Activated CD4-positive, alpha-beta T cell treated with anti-CD3 and anti-CD28 coated beads, Interleukin-10, Interleukin-2, amounts not matched to agents 100 ng/mL and 50 ng/mL, durations not matched to agents 16 hours and 8 hours (primary cell): ENCODE measurements at places on chromosomes 7 and 10.

- DNase-seq: no peak
Measured at GRCh38 chr10:4239186-4239585, 454.2 kb upstream of the KLF6 start.

GRCh38 chr7:115728518-115728917 is 302.0 kb downstream of the TFEC start:
- DNase-seq: no peak

- no peak for DNase-seq
Measured at GRCh38 chr7:27110186-27111031, 7.9 kb upstream of the HOXA2 start.

- DNase-seq: no peak
Measured at GRCh38 chr10:120017733-120018417, 125.3 kb downstream of the SEC23IP start.

GRCh38 chr10:114974625-114975024 is 36.6 kb downstream of the TRUB1 start:
- DNase-seq: no peak

GRCh38 chr10:27526242-27526641 is 22.1 kb downstream of the RAB18 start:
- DNase-seq: no peak

- no peak for DNase-seq
Measured at GRCh38 chr10:119420950-119421875, 121.3 kb downstream of the RGS10 start.

DNA sequence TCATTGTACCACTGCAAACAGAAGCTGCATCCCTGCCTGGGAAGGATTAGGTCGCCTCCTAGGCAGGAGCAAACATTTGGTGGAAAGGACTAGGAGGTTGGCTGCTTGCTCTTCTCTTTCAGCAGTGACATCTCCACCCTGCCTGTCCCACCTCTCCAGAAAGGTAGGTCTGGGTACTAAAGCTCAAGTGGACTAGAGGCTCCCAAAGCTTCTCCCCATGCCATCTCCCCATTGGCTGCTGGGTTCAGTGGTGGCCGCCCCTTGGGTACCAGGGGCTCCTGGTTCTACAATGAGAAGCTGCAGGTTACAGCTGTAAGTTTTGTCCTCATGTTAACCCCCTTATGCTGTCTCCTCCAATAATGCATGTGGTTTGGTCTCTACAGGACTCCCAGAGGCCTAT is 180.7 kb upstream of the MKI67 start:
- no peak for DNase-seq

- DNase-seq: no peak
Measured at GRCh38 chr7:255038-255435, 34.9 kb upstream of the FOXL3 start.

DNA sequence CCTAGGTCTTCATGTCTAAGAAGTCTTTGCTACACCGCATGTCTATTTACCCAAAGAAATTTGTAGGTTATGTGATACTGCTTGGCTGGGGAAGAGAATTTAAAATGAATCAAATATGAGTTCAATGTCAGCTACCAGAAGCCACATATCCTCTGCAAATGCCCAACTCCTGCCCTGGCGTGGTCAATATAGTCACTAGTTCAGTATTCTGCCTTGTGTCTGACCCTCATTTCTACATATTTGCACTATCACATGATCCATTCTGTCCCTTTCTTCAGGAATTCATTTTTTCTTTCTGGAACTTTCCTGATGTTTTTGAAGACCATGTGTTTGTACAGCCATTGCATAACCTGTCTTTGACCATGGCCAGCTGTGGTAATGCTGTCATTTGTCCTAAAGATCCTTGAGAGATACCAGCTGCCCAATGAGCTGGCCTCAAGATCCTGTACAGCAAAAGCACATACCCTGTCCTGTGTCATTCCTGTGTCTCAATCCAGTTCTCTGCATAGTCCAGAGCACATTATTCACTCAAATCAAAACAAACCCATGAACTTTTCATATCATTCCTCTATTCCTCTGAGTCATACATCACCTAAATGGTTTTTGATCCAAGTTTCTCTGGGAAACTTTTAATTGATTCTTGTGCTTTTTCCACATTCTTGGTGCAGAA is 524.5 kb downstream of the PARD3 start:
- DNase-seq: no peak

DNA sequence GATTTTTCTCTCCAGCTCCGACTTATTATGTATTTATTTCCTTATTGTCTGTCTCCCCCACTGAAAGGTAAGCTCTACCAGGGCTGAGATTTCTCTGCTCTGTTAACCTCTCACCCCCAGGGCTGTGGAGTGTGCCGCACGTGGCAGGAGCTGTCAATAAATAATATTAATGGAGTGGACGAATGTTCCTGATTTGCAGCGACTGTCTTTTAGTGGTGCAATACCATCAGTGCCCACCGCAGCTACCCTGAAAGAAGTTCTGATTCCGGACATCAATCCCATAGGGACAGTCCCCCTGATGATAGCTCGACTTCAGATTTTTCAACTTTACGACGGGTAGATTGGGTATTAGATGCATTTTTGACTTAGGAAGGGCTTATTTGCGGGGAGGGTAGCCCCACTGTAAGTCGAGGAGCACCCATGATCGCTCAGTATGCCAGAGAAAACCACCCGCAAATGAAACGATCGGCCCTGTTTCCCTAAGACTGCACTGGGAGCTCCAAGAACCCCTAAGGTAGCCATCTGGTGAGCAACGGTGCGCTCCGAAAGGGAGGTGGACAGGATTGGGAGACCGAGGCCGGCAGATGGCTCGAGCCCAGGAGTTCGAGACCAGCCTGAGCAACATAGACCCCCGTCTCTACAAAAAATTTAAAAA is 986 bp upstream of the PPP2R2D start:
- no peak for DNase-seq

- no peak for DNase-seq
Measured at GRCh38 chr7:46675456-46675855, 754.4 kb upstream of the IGFBP3 start.

GRCh38 chr7:30743371-30744074 is 8.4 kb upstream of the INMT start:
- DNase-seq: no peak

DNA sequence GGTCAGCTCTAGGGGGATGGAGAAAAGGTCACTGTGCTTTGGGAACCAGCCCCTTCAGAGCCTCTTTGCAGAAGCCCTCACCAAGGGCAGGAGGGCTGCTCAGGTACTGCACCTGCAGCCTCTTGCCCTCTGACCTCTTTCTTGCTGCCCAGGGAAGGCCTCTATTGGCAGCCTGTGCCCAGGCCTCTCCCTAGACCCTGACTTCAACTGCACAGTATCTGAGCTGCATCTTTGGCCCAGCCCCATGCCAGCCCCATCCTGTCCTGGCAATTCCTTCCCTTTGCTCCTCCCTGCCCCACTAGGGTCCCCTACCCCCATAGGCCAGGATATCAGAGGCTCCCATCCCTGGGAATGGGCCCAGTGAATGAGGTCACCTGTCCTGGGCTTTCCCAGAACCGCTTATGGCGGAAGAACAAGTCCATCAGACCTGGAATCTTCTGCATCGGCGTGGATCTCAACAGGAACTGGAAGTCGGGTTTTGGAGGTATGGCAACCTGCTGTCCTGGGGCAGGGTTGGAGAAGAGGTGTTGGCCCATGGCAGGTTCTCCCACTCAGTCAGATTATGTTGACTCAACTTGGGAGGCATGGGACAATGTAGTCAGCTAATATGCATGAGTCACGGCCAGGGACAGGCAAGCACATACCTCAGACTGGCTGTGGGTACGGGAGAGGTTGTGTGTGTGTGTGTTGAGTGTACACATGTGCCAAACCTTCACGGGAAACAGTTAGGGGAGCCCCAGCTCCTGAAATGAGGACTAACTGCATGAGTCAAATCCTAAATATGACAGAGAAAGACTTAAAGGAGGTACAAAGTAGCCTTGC is 17.1 kb upstream of the CPA1 start:
- peak; percentile 80 for DNase-seq

GRCh38 chr10:132626761-132627665 is 89.4 kb downstream of the INPP5A start:
- DNase-seq: no peak

DNA sequence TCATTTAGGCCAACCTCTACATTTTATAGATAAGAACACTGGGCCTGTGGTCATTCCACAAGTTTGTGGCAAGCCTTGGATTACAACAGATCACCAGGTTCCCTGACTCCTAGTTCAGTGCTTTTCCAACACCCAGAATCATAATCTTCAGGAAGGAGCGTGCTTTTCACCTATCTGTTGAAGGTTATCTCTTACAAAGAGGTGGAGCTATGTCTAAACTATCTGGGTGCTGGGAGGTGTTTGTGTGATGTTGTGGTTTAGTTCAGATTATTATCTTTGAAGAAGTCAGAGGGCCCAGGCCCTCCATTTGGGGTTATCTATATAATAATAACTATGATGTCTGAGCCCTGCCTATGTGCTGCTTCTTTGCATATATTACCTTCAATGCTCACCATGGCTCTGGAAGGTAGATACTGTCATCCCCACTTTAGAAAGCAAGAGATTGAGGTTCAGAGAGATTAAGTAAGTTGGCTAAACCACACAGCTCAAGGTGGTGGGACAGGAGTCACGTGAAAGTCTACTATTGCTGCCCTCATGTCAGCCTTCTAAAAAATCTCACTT is 24.0 kb downstream of the IL2RA start:
- peak; percentile 46 for DNase-seq

DNA sequence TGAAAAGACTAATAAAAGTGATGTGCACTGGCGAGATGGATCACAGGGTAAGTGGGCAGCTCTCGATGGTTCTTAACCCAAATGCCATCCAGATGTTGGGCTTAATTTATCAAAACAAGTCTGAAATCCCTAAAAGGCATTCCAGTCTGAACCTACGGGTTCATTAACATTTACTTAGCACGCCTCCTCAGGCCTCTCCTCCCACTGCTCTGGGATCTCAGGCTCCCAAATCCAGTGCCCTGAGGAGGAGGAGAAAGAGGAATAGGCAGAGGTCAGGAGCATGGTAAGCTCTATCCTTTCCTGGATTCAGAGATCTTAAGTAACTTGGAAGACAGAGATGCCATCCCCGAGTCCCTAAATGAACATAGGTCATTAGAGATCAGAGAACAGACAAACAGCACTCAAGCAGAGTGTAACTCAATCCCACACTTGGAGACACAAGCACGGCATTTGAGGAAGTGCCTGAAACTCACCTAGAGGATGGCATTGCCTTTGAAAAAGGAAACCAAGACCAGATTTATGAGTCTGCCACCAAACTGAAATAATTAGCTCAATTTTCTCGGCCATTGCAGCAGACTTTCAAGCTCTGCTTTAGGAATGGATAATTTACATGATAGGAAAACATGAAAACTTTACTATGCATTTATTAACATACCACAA is 140.9 kb downstream of the CXCL12 start:
- no peak for DNase-seq

DNA sequence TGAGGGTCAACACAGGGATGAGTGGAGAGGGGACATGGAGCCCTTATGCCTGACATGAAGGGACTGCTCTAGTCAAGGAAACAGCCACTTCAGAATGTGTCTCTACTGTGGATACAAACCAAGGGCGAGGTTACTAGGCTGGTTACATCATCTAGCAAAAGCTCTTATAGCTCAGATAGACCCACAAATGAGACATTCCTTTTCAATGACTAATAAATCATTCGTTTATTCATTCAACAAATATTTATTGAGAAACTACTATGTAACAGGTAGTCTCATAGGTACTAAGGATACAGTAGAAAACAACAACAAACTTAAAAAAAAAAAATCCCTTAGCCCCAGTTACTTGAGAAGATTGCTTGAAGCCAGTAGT is 219.5 kb downstream of the KIAA1217 start:
- no peak for DNase-seq

DNA sequence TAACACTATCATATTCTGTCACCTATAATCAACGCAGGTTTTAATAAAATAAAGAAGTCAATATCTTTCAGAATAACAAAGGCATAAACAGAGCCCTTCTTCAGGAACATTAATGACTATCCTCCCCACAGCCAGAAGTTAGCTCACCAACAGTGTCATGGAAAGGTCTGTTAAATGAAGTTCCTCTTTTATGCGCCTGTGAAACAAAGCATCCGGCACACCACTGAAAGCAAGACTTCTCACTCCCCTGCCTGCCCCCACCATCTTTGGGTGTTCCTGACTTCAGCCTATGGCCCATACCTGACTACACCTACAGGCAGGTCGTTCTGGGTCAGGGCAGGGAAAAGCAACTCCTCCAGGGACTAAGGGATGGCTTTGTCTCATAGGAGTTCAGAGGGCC is 205.4 kb downstream of the FANK1 start:
- no peak for DNase-seq

- no peak for DNase-seq
Measured at GRCh38 chr10:10925667-10926066, 92.0 kb upstream of the CELF2 start.

GRCh38 chr7:52685333-52685732 is 350.1 kb upstream of the POM121L12 start:
- DNase-seq: no peak

- no peak for DNase-seq
Measured at GRCh38 chr7:2892549-2892948, 48.4 kb upstream of the GNA12 start.

- DNase-seq: no peak
Measured at GRCh38 chr10:34912771-34913170, 97.7 kb upstream of the PARD3 start.

GRCh38 chr7:130154131-130154500 is 51.1 kb downstream of the TMEM209 start:
- DNase-seq: no peak

- DNase-seq: no peak
Measured at GRCh38 chr7:64907641-64908326, 4.7 kb downstream of the ZNF273 start.

DNA sequence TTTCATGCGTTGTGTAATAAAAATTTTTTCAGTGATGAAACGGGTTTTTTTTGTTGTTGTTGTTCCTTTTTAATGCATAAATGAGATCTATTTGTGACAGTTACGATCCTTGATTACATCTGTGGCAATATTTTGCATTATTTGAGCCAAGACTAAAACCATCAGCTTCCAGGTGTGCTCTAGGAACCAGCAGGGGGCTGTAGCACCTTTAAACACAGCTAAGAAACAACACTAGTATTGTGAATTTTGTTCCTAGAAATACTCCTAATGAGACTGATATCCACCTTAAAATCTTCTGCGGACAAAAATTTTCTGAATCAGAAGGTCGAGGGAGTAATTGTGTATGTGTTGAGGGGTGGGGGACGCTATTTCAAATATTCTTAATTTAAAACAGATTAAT is 52.6 kb downstream of the FGFBP3 start:
- DNase-seq: no peak
